ENCODE measurements at places on chromosomes 12 and 14.

- no peak for DNase-seq
These were observed 29.0 kb upstream of the AKAP6 start for GRCh38 chr14:32300136-32300535.

GRCh38 chr14:68557648-68558047 is 235.2 kb downstream of the ZFP36L1 start:
- DNase-seq, result no peak

DNA sequence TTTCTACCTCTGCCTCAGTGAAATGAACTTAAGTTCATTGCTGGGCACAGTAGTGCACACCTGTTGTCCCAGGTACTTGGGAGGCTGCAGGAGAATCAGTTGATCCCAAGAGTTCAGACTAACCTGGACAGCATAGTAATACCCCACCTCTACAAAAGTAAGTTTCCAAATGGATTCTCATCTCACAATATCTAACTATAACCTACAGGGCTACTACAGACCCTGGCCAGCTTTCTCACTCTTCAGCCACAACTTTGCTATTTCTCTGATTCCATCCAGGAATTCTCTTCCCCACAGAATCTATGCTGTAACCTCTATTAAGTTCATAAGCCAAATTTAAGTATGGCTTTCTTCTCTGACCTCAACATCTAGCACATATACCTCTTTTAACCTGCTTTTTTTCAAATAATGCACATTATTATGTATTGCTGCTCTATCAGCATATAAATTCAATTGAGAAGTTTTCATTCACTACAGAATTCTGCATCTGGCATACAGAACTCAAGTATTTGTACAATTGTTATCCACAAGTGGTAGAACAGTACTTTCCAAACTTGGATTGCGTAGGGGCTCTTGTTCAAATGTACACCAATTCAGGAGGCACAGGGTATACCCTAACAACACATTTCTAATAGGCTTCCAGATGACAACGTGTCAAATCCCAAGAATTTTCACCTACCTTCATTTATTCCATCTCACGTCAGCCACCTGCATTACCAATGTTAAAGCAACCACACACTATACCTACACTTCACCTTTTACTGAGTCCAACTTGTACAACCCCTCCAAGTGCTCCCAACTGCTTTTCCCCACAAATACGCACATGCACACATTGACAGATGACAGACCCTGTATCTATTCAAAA is 3.8 kb downstream of the RPS29 start:
- DNase-seq, result no peak

DNA sequence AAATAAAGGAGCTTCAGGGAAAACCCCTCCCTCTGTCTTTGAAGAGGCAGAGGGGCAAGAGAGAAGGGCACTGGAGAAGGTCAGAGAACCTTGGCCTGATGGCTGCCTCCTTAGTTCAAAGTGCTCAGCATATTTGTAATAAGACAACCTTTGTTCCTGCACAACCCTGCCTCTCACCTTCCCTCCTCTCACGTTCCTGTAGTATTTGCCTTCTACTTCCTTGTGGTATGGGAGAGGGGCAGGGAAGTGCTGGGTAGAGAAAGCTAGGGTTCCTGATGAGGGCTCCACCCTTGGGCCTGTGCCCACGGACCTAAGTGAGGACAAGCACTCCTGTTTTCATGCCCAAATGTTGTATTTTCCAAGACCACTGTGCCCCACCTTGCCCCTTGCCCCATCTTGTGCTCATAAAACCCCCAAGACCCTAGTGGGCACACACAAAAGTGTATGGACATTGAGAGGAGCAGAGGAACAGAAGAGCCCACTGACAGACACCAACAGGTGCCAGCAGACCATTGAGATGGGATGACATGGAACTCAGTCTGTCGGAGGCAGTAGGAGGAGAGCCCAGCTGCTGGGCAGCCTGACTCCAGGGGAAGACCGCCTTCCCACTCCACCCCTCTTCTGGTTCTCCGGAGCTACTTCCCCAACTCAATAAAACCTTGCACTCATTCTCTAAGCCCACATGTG is 261.5 kb upstream of the CCDC196 start:
- DNase-seq, result no peak

GRCh38 chr14:91473046-91473445 is 37.1 kb downstream of the PPP4R3A start:
- no peak for DNase-seq

GRCh38 chr14:34496679-34497513 is 34.9 kb upstream of the SPTSSA start:
- DNase-seq, result no peak

- peak; percentile 89 for DNase-seq
These were observed 8.9 kb downstream of the VAMP1 start for GRCh38 chr12:6461401-6462233.
